ENCODE measurements at places on chromosomes 3 and 15. TPM values are rescaled to one million over a fixed set of nuclear protein-coding genes. Genes with fewer than 3 reads are reported as not detected.

DNA sequence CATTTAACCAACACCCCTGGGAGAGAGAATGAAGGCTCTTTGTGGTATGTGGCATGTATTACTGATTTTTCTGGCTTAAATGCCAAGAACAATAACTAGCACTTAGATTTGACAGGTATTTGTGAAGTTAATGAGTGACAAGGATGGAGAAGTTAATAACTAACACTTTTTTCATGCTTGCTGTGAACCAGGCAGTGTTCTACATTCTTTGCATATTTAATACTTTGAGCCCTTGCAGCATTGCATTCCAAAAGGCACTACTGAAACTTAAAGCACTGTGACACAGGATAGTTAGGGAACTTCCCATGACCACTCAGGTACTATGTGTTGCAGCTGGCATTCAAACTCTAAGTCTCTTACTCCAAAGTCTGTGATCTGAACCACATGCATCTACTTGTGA, 650.6 kb downstream of the ZPLD1 start:
- H3K27ac ChIP-seq = no peak overlapping the region
- H3K4me3 ChIP-seq = no peak overlapping the region
- no peak for DNase-seq
- no peaks in the 10 kb centered on the region for H3K36me3 ChIP-seq

GRCh38 chr15:66188464-66188863, 65.1 kb downstream of the MEGF11 start:
- H3K27me3 ChIP-seq = no peaks in the 10 kb centered on the region
- H3K27ac ChIP-seq = no peak overlapping the region
- no peak for DNase-seq
- no peaks in the 10 kb centered on the region for H3K4me1 ChIP-seq
- no peak overlapping the region for H3K4me3 ChIP-seq
- H3K36me3 ChIP-seq = no peaks in the 10 kb centered on the region

DNA sequence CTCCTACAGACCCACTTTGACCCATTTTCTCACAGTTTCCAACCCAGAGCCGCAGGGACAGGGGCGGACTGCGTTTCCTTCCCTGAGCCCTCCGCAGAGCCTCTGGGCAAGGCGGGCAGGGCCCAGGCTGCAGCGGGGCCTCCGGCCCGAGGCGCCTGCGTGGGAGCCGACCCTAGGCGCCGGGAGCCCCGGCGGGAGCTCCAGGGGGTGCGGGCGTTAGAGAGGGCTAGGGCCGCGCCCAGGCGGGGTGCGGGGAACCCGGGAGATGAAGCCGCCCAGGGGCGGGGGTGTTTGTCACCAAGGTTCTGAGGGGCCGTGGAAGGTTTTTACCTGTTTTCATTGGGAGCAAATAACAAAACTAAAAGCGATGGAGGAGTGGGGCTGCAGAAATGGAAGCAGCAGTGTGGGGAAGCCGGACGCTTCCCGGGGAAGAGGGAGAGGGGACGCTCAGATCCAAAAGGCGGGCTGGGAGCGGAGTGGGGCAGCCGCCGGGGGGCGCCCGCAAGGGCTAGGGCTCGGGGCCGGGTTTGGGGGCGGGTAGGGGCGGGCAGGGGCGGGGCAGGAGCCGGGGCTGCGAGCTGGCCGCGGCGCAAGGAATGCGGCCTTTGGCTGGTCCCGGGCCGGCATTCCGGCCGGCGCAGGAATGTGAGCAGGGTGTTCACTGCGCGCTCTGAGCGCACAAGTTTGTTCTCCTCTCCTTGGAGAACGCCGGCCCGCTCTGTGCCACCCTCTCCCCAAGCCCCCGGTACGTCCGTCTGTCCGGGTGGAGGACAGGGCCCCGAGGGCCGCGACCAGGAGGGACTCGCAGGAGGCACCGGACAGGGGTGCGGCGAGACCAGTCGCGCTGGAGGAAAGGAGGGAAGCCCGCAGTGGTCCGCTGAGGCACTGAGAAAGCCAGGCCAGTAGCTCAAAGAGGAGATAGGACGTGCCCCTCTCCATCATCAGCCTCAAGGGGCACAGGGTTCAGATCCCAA, 61.1 kb downstream of the AMOTL2 start:
- no peaks in the 10 kb centered on the region for H3K36me3 ChIP-seq
- no peak for DNase-seq
- H3K4me1 ChIP-seq = no peaks in the 10 kb centered on the region
- no peak overlapping the region for H3K27ac ChIP-seq
- no peak overlapping the region for H3K4me3 ChIP-seq

Gene TTLL13
- not detected for polyA plus RNA-seq

Gene CPNE9
- polyA plus RNA-seq = not detected

Gene MRAS
- polyA plus RNA-seq = not detected

Gene PYGO1
- polyA plus RNA-seq = not detected

Gene MORC1
- not detected for polyA plus RNA-seq
